ENCODE measurements at places on chromosomes 12 and 14. TPM values are rescaled to one million over a fixed set of nuclear protein-coding genes. Genes with fewer than 3 reads are reported as not detected.

- H3K4me3 ChIP-seq = no peak overlapping the region
- no peaks in the 10 kb centered on the region for H3K36me3 ChIP-seq
- H3K4me1 ChIP-seq = no peaks in the 10 kb centered on the region
- DNase-seq = no peak
- H3K27ac ChIP-seq = no peak overlapping the region
- no peaks in the 10 kb centered on the region for H3K27me3 ChIP-seq
Measured at GRCh38 chr14:104280902-104281767, 142.7 kb downstream of the KIF26A start.

TDRD9 gene
- total RNA-seq = not detected

DNA sequence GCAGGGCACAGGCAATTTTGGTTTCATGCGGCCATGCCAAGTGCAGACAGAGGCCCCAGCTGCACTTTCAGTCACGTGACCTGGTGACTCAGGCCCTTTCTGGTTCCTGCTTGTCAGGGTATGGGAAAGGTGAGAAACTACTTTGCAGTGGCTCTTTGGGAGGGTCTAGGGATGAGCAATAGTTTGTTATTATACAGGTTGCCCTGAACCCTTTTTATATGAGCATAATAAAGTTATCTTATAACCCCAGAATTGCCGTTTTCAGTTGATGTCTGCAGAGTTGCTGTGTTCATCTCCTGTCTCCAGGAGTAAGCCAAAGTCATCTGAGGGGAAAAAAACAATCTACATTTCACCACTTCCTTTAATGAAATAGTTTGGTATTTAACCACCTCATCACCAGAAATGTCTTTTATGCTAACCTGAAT, 30.9 kb upstream of the EMP1 start:
- DNase-seq = no peak
- H3K36me3 ChIP-seq = no peaks in the 10 kb centered on the region
- H3K27ac ChIP-seq = no peak overlapping the region
- no peaks in the 10 kb centered on the region for H3K4me1 ChIP-seq
- H3K27me3 ChIP-seq = no peaks in the 10 kb centered on the region
- no peak overlapping the region for H3K4me3 ChIP-seq

DNA sequence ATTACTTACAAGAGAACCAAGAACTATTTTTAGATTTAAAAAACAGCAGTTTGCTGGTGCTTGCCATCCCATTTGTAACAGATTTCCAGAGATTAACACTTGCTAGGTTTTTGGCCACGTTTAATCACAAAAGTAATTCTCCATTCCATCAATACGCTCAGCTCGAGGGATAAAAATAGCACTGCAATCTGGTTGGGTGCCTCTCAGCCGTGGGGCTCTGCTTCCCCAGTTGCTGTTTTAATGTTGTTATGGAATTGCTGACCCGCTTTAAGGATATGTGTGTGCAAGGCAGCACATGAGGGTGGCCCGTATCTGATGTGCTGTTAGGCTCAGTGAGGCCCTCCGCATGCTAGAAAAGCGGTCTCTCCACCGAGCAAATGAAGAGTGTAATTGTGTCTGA, 222.2 kb upstream of the TMEM260 start:
- H3K27me3 ChIP-seq = no peaks in the 10 kb centered on the region
- no peak overlapping the region for H3K27ac ChIP-seq
- no peak for DNase-seq
- no peaks in the 10 kb centered on the region for H3K4me1 ChIP-seq
- H3K36me3 ChIP-seq = no peaks in the 10 kb centered on the region

- H3K4me3 ChIP-seq = no peak overlapping the region
- H3K4me1 ChIP-seq = no peaks in the 10 kb centered on the region
- no peak for DNase-seq
Measured at GRCh38 chr14:52279408-52279807, 11.9 kb downstream of the PTGDR start.

- H3K4me3 ChIP-seq = no peak overlapping the region
- H3K4me1 ChIP-seq = no peaks in the 10 kb centered on the region
- H3K27me3 ChIP-seq = no peaks in the 10 kb centered on the region
- H3K27ac ChIP-seq = no peak overlapping the region
- no peaks in the 10 kb centered on the region for H3K36me3 ChIP-seq
Measured at GRCh38 chr12:1464925-1465324, 129.5 kb downstream of the FBXL14 start.

DNA sequence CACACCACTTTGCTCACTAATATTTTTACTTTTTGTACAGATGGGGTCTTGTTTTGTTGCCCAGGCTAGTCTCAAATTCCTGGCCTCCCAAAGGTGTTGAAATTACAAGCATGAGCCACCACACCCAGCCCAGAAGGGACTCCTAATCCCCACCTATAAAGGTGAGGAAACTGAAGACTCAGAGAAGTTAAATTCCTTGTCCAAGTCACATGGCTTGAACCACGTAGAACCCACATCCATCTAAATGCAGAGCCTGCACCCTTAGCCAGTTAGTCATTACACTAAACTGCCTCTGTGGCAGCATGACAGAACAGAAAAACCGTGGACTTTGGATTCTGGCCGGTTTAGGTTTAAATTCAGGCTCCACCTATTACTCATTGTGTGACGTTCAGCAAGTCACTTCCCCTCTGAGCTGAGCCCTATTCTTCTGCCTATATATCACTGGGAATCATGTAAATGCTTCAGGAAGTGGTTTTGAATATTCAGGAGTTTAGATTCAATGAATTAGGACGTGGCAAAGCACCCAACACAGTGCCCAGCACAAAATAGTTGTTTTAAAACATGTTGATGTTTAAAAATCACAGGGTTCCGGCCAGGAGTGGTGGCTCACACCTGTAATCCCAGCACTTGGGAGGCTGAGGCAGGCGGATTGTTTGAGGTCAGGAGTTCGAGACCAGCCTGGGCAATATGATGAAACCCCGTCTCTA, 3.0 kb upstream of the CORO1C start:
- H3K36me3 ChIP-seq = no peaks in the 10 kb centered on the region
- H3K27me3 ChIP-seq = no peaks in the 10 kb centered on the region
- peaks cover 12% of the 10 kb centered on the region for H3K4me1 ChIP-seq
- no peak overlapping the region for H3K4me3 ChIP-seq
- no peak for DNase-seq

DNA sequence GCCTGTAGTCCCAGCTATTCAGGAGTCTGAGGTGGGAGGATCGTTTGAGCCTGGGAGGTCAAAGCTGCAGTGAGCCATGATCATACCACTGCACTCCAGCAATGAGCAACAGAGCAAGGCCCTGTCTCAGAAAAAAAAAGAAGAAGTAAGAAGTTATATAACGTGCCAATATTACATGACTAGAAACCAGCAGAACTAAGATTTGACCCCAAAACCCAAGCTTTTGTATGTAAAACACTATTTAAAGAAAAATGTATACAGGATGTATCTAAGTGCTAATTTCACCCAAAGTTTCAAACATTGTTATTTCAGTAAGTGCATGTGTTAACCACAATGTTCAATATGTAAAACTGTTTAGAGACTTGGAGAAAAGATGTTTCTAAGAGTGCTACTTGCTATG, 94.7 kb downstream of the SLC5A8 start:
- no peak overlapping the region for H3K4me3 ChIP-seq
- DNase-seq = no peak
- no peaks in the 10 kb centered on the region for H3K4me1 ChIP-seq
- no peak overlapping the region for H3K27ac ChIP-seq
- no peaks in the 10 kb centered on the region for H3K36me3 ChIP-seq

DNA sequence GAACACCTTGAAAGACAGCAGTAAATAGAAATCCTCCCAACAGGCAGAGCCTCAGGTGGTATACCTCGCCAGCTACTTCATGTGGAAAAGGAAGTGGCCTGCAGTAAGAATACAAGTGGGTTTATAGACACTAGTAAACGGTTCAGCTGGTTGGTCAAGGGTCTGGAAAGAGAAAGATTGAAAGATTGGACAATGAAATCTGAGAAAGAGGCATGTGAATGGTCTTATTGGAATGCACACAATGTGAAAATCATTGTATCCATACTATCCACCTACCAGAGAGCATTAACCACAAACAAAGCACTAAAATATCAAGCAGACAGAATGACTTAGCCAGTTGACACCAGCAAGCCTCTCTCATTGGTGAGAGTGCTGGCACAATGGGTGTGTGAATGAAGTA, 98.2 kb downstream of the SSPN start:
- peaks cover 3% of the 10 kb centered on the region for H3K4me1 ChIP-seq
- no peaks in the 10 kb centered on the region for H3K27me3 ChIP-seq
- H3K27ac ChIP-seq = peak overlapping the region; percentile 5
- no peak overlapping the region for H3K4me3 ChIP-seq
- DNase-seq = no peak
- H3K36me3 ChIP-seq = no peaks in the 10 kb centered on the region

- H3K36me3 ChIP-seq = no peaks in the 10 kb centered on the region
- no peak for DNase-seq
- no peak overlapping the region for H3K27ac ChIP-seq
- H3K27me3 ChIP-seq = no peaks in the 10 kb centered on the region
Measured at GRCh38 chr14:50594577-50595316, 34.8 kb downstream of the ATL1 start.

DNA sequence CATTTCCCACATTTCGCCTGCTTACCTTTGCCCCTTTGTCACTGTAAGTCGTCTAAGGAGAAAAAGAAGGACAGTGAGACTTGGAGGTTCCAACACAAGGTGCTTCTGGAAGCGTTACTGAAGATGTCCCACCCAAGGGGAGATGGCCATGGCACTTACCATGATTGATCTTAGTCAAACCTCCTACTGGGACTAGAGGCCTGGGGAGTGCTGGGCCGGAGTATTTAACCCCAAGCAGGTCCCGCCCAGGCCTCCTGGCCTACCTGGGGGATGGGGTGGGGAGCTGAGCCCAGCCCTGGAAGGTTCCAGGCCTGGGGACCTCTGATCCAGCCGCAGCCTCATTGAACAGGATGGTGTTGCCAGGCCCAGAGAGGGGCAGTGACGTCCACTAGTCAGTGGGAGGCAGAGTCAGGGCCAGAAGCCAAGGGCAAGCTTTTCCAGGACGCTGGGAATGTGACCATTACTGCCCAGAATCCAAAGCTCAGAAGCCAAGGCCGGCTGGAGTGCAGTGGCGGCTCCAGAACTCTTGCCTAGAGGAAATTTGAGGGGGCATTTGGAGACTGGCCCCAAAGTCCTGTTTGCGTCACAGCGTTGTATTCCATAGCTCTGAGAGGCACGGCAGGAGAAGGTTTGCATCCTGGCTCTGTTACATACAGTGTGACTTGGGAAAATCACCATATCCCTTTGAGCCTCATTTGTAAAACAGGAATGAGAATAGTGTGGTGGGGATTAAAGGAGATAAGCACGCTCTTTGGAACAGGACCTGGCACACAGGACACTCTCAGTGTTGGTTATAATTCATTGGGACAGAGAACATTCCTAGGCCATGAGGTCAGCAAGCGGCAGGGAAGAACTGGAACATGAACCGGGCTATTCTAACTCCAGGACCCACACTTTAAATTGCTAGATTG, at the start of gene HPD:
Gene HPD, minus strand, starts transcription at position 198 of the 911 bp plus-strand sequence. Its CDS starts 36 bp downstream, at position 162.
- H3K36me3 ChIP-seq = no peaks in the 10 kb centered on the region
- no peaks in the 10 kb centered on the region for H3K27me3 ChIP-seq
- H3K4me3 ChIP-seq = no peak within 1 kb of the TSS
- peaks cover 23% of the 10 kb centered on the region for H3K4me1 ChIP-seq
- H3K27ac ChIP-seq = peak within 1 kb of the TSS; percentile 66

NAV3 gene
- 2.5 TPM for total RNA-seq

DNA sequence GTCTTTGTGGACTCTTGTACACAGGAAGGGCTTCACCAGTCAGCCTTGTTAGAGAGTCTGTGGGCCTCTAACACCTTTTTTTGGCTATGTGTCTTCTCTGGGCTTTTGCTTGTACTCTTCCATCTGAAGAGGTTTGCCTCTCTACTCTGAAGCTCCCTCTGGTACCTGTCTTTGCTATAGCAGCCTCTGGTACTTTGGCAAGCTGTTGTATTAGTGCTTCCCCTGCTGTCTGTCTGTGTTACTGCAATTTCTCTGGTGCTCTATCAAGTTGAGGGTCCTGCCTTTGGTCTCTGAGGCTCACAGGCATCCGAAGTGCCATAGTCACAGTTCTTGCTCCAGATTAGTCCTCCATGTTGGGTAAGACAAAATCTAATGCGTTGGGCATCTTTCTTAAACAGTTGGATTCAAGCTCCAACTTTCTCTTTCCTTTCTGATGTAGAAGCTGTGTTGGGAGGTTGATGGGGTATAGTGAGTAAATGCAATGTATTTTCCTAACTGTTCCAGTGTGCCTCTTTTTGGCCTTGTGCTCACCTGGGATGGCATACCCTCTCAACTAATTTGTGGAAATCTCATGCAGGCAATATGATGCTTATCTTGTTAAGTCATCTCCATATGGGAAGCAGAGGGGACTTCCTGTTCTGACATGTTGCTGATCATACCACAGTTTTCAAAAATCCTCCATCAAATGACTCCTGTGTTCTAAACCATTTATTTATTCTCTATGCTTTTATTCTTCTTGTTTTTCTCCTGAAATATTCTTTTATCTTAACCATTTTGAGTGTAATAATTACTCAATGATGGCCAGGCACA, 88.8 kb downstream of the ATF7IP start:
- DNase-seq = peak; percentile 45
- no peak overlapping the region for H3K4me3 ChIP-seq
- no peak overlapping the region for H3K27ac ChIP-seq
- H3K27me3 ChIP-seq = no peaks in the 10 kb centered on the region
- no peaks in the 10 kb centered on the region for H3K36me3 ChIP-seq

GRCh38 chr14:68174446-68174845, 354.9 kb downstream of the RAD51B start:
- H3K4me1 ChIP-seq = peaks cover 6% of the 10 kb centered on the region
- H3K27ac ChIP-seq = no peak overlapping the region
- no peaks in the 10 kb centered on the region for H3K27me3 ChIP-seq
- H3K4me3 ChIP-seq = no peak overlapping the region
- no peak for DNase-seq

CLEC1A gene
- 0.41 TPM for total RNA-seq

- H3K4me3 ChIP-seq = no peak overlapping the region
- H3K27me3 ChIP-seq = no peaks in the 10 kb centered on the region
- H3K36me3 ChIP-seq = no peaks in the 10 kb centered on the region
- H3K27ac ChIP-seq = no peak overlapping the region
Measured at GRCh38 chr12:5585178-5585577, 153.3 kb downstream of the NTF3 start.

CPNE8 gene
- 23.6 TPM for total RNA-seq

ADAM21 gene
- 0.08 TPM for total RNA-seq

DNA sequence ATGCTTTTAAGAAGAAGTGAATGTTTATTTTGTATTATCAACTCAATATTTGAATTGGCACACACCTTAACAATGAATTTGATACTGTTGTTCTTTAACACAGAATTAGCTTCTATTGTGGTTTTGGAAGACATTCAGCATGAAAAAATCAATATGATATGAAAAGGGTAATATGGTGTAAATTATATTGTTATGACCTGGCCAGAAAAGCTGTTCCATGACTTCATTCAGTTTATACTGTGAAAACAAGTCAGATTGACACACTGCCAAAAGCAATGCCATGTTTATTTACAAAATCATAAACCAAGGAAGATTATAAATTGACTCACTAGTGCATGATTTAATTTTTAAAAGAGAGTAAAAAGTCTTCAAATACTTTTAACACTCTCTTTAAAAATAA, 851.4 kb upstream of the SEL1L start:
- H3K27me3 ChIP-seq = no peaks in the 10 kb centered on the region
- no peak for DNase-seq
- no peak overlapping the region for H3K4me3 ChIP-seq
- H3K36me3 ChIP-seq = no peaks in the 10 kb centered on the region

PNMA1 gene
- total RNA-seq = 49.7 TPM

All from Panc1 (cell line).